ENCODE measurements at places on chromosomes 5 and 9.

GRCh38 chr9:77534376-77535057, 113.6 kb downstream of the GNA14 start:
- no peak for DNase-seq

- no peak for DNase-seq
These were observed 148.1 kb downstream of the NPR3 start for GRCh38 chr5:32859211-32859641.

GRCh38 chr5:148457183-148457620, 73.4 kb downstream of the FBXO38 start:
- DNase-seq = no peak

- no peak for DNase-seq
These were observed 16.0 kb upstream of the TEX48 start for GRCh38 chr9:114697951-114698351.

DNA sequence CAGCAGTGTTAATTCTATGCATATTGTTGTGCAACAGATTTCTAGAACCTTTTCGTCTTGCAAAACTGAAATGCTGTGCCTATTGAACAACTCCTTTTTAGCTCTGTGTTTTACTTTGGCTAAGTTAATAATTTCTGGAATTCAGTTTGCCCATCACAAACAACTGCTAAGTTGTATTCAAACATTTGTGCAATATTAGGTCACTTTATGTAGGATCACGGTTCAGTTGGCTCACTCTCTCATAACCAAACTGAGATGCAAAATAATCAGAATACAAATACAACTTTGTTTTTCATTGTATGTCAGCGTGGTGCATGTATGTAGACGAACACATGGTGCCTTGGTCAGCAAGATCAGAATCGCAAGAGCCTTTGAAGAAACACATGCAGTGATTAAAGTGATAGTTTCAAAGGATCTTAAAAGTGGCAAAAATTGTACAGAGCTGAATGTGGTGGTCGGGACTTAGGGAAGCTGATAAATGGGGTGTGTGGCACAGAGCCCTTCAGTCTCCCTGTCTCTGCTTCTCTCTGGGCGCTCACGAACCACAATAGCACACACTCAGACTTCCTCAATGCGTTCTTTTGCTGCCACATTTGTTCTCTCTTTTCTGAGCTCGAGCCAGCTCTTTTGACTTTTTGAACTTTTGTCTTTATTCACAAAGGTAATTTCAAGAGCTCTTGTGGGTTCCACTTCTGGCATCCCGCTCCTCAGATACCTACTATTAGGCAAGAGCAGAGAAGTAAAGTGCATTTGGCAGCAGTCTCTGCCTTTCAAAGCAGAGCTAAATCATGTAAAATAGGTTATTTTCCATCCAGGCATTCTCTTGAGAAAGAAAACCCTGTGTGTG, 112.4 kb upstream of the CTSL start:
- DNase-seq = no peak

DNA sequence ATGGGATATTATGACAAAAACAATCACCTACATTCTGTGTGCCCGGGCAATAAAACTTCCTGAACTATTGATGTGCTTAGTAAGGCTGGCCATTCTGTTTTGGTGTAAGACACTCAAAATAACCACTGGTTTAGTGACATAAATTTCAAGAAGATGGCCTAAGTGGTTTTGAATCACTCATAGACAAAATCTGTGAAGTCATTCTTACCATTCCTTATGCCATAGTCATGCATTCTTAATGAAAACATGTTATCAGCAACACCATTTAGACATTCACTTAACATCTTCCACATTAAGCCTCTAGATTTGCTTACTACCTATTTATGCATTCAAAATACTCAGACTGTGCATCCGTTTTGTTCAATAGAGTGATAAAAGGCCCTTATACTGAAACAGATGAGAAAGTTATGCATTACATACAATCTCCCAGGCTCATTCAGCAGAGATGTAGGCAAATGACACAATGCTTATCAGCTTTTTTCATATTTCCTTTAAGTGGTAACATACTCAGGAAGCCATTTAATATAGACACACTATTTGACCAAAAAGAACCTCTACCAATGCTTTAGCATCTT, 848.8 kb upstream of the DMAC1 start:
- no peak for DNase-seq

- no peak for DNase-seq
These were observed 159.7 kb downstream of the TLE1 start for GRCh38 chr9:81529556-81530193.

DNA sequence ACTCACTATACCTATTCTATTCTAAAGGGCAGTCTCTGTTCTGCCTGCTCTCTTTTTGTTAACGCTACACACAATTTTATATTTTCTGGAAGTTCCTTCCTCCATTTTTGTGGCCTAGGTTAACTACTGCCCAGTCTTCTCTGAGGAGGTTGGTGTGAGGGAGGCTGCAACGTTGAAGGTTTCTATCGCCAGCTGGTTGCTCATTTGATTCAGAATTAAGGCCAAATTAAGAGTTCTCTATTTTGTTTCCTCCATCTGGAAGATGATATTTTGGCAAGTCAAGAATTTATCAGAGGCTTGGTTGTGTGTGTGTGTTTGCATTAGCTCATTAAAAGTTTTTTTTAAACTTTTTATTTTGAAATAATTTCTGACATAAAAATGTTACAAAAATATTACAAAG, 175.1 kb downstream of the ARHGAP26 start:
- DNase-seq = no peak

- DNase-seq = no peak
These were observed 303.0 kb upstream of the KLF4 start for GRCh38 chr9:107792596-107792995.

DNA sequence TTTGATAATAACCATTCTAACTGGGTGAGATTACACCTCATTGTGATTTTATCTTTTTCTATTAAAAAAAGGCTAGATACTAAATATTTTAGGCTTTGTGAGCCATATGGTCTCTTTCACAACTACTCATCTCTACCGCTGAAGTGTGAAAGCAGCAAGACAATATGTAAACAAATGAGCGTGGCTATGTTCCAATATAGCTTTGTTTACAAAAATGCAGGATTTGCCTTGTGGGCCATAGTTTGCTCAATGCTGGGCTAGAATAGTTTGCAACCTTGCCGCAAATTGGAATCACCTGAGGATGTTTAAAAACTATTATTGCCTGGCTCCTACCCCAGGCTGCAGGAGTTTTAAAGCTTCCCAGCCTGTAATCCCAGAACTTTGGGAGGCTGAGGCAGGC, 10.2 kb upstream of the GPR150 start:
- no peak for DNase-seq

GRCh38 chr5:12647613-12648012, 743.4 kb upstream of the CTNND2 start:
- no peak for DNase-seq

GRCh38 chr9:137648396-137648795, 29.6 kb downstream of the EHMT1 start:
- DNase-seq = no peak

- no peak for DNase-seq
These were observed 1.3 kb downstream of the GPR150 start for GRCh38 chr5:95620870-95621838.

GRCh38 chr5:137665678-137666460, 70.0 kb downstream of the KLHL3 start:
- no peak for DNase-seq

DNA sequence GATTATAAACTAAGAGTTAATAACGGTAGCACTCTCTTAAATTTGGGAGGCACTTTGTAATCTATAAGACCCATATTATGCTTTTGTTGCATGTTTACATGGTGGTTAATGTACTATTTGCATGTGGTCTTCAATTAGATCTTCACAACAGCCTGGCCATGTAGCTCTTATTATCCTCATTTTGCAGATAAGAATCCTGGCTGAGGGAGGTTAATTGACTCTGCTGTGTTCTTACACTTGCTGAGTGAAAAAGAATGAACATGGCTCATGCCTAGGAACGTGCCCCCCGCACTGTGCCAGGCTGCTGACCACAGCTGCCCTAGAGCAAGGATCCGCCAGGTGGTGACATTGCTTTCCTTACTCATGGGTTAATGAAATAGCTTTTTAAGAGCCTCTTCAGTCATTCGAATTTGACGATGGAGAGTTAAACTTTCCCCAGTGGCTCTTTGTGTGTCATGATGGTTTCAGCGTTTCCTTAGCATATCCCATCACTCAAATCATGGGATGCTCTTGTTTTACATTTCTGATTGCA, 97.9 kb downstream of the CDH6 start:
- no peak for DNase-seq

DNA sequence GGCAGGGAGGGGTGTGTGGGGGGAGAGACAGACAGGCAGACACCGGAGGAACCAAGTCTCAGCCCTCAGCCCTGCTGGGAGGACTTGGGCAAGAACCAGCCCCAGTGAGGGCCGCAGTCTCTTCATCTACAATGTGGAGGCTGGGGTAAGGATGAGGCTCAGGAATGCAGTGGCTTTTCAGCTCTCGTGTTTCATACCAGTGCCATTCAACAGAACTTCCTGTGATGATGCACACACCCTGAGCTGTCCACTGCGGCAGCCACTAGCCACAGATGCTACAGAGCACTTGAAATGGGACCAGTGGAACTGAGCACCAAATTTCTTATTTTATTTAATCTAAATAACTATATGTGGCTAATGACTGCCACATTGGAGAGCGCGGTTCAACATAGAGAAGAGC, 10.7 kb downstream of the CAMK2A start:
- DNase-seq = no peak

GRCh38 chr5:41903382-41903891, 707 bp upstream of the RIMOC1 start:
- DNase-seq = no peak

DNA sequence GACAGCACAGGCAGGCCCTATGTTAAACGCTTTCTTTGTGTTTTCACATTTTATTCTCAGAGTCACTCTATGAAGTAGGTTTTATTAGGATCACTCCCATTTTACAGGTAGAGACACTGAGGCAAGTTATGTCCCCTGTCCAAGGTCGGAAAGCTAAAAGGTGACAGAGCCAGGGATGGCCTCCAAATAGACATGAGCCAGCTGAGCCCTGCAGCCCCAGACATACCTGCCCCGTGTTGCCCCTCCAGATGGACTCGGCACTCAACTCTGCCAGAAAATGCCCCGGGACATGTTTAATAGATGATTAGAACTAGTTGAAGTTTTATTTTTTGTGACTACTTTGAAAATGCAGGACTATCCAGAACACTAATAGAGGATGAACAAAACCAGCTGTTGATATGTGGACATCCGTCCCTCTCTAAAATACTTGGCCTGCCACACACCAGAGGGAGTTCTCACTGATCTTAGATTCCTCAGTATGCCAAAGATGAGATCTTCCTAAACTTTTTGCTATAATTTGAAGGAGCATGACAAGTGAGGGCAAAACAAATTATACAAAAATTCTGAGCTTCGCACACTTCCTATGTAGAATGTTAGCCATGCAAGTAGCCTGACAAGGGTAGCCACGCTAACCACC, 258.6 kb upstream of the ADAMTS16 start:
- DNase-seq = no peak

GRCh38 chr9:108599571-108599970, 256.2 kb downstream of the ACTL7B start:
- no peak for DNase-seq

GRCh38 chr9:133710661-133711427, 27.3 kb downstream of the SARDH start:
- no peak for DNase-seq

GRCh38 chr9:98006127-98006796, 23.1 kb downstream of the ANP32B start:
- no peak for DNase-seq

GRCh38 chr5:80125022-80125961, 90.1 kb downstream of the THBS4 start:
- no peak for DNase-seq

GRCh38 chr5:174807471-174807870, 83.1 kb downstream of the MSX2 start:
- peak; percentile 15 for DNase-seq

- DNase-seq = no peak
These were observed 500.7 kb downstream of the PTPRD start for GRCh38 chr9:10112070-10112469.

DNA sequence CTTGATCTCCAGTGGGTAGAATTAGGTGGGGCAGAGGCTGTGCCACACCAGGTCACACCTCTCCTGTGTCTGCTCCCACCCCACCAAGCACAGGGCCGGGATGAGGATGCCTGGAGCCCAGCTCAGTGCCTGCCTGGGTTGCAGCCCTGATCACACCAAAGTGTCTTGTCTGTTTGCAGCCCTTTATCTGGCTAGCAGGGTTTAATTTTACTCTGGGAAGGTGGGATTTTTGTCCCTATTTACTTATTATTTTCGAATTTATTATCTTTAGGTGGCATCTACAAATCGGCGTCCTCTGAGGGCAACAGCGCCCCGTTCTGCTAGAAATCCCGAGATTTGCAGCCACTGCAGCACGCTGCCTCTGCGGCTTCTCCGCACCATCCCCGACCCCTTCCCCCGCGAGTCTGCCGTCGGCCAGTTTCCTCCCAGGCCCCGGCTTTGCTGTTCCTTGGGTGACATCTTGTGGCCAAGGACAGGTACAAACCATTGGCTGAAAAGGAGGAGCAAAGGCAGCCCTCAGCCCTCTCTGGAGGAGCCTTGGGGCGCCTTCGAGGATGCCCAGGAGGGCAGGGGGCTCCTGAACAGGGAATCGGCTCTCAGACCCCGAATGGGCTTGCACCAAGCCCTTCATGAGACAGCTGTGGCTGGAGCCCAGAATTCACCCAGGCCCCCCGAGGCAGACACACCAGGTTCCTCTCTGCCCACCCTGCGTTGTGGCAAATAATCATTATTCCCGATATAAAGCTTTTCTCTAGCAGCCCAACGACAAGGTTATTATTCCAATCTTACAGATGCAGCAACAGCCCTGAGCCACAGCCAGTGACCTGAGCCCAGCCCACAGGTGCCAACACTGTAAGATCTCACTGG, 113.0 kb downstream of the GAPVD1 start:
- DNase-seq = peak; percentile 92

- DNase-seq = no peak
These were observed 153.6 kb downstream of the GNAQ start for GRCh38 chr9:77877976-77878375.

DNA sequence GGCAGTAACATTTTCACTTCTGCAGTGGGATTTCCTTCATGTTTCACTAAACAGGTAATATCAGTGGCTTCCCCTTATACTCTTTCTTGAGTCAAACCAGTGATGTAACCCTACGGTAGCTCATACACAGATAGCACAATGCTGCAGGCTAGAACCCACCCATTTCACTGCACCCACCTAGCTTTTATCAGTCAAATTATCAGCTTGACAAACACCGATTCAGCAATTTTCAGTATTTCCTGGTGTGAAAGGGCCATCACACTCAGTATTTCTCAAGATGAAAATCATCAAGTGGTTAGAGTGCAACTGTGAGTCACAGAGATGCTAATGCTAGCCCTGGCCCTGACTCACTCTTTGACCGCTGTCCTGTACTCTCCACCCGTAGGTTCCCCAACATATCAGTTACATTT, 242.3 kb upstream of the PTGER4 start:
- DNase-seq = no peak

All from osteocyte (in vitro differentiated cells).